Activated CD4-positive, CD25-positive, alpha-beta regulatory T cell (primary cell): ENCODE measurements at places on chromosomes 5 and 9.

DNA sequence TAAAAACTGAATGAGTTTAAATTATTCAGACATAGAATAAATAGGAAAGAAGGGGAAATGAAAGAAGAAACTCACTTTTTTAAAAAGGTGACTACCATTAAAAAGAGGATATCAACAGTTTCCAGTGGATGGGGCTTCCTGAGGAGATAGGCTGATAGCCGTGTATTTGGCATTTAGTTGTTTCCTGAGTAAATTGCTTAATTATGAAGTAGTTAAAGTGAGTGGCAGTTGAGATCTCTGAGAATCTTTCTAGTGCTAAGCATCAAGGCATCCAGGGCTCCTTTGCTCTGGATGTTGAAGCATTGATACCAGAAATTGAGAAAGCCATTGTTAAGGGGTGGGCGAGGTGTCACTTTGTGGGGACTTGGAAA lies 2.7 kb downstream of the TNFAIP8 start:
- no peak for DNase-seq

GRCh38 chr5:118466418-118466817 lies 521.9 kb downstream of the DTWD2 start:
- no peak for DNase-seq

DNA sequence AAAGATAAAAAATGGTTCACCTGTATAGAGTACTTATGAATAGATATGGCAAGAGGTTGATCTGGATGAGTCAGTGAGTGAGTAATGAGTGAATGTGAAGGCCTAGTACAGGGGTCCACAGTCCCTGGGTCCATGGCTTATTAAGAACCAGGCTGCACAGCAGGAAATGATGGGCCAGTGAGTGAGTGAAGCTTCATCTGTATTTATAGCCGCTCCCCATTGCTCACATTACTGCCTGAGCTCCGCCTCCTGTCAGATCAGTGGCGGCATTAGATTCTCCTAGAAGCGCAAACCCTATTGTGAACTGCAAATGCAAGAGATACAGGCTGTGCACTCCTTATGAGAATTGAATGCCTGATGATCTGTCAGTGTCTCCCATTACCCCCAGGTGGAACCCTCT lies 307.7 kb upstream of the ZNF608 start:
- no peak for DNase-seq

GRCh38 chr5:144598451-144599068 lies 427.9 kb downstream of the KCTD16 start:
- no peak for DNase-seq

DNA sequence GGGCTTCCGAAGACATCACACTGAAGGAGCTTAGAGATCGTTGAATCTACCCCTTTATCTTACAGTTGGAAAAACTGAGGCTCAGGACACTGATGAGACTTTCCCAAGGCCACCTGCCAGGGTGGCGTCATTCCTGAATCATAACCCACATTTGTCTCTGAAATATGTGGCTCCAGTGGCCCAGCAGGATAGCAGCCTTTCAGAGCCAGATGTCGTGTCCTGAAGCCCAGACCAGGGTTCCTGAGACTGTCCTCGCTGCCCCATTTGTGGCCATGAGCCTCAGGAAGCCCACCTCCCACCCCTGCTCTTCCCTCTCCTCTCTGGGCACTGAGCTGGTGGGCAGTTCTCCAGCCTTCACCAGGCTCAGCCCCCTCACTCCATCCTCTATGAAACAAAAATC lies 2.4 kb downstream of the HMCN2 start:
- no peak for DNase-seq

- DNase-seq = no peak
Measured at GRCh38 chr9:20197976-20198685, 409.3 kb upstream of the SLC24A2 start.

DNA sequence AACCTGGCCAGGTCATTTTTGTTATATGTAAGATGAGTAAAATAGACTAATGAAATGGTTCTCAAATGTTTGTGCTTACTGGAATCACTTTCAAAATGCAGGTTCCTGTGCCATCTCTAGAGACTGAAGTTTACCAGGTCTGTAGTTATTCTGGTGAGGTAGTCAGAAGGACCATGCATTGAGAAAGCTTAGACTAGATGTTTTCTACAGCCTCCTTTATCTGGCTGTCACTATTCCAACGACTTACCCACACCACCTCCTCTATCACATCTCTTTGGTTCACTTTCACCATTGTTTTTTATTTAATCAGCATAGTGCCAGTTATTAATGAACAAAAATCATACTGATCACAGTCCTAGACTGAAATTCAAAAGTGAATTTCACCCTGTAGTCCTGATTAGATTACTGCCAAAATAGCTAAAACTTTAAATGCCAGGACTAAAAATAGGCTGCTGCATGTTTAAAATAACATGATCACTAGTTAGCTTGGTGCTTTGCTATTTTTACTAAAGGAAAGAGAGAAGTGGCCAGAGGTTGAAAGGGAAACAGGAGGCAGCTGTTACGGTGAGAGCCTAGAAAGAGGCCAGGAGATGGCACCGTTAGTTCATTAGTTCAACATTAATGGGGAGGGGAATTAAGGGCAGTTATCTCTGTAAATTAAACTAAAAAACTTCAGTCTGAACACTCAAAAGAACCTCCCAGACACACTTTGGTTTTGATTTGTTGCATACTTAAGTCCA lies 13.9 kb upstream of the FNIP1 start:
- no peak for DNase-seq

DNA sequence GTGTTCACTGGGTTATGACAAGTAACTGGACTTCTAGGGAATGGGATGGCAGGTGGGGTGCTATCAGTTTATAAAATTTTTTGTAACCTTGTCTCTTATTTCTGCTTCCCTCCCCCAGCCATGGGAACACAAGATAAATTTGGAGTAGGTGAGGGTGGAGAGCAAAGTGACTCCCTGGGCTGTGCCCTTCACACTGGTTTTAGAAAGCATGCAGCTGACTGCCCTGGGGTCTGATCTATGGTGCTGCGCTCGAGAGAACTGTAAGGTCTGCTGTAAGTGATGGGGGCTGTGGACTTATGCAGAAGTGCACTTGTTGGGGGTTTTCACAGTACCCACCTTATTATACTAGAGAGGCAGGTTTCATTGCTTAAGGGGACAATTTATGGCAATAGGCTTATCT lies 247.7 kb upstream of the DMRT1 start:
- no peak for DNase-seq

- no peak for DNase-seq
Measured at GRCh38 chr9:96515621-96516470, 65.9 kb downstream of the HABP4 start.

GRCh38 chr9:4592295-4592694 lies 69.8 kb upstream of the PLPP6 start:
- no peak for DNase-seq

DNA sequence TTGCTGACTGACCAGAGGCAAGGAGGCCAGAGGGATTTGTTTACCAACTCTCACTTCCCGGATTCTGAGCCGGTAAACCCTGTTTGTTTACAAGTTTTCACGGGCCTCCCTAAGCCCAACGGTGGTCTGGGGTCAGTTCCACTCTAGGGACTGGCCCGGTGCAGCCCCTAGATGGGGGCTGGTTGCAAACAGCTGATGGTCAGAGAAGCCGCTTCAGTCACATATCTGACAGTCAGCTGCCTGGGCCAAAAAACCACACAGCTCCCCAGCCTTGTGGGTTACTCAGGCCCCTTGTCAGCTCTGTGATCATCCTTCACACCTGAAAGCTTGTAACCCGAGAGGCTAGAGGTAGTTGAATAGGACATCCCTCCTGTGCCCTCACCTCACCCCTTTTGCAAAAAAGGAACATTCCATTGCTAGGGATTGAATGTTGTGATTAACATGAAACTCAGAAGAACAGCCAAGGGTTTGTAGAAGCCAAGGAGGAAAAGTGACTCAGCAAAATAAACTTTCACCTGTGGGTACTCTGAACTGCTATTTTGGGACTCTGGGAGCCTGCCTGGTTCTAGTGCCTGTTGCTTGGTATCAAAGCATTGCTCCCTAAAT lies 40.4 kb downstream of the SAR1B start:
- no peak for DNase-seq

DNA sequence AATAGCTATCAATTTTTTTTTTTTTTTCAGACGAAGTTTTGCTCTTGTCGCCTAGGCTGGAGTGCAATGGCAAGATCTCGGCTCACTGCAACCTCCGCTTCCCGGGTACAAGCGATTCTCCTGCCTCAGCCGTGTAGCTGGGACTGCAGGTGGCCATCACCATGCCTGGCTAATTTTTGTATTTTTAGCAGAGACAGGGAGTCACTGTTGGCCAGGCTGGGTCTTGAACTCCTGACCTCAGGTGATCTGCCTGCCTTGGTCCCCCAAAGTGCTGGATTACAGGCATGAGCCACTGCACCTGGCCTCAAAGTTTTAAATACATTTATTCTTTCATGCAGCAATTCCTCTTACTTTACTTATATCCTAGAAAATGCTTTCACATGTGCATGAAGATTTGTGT lies 17.6 kb downstream of the TRIM14 start:
- no peak for DNase-seq

GRCh38 chr5:67844924-67845323 lies 370.6 kb upstream of the PIK3R1 start:
- DNase-seq = no peak
